Myocyte (in vitro differentiated cells): ENCODE measurements at places on chromosomes 13 and 19. TPM values are rescaled to one million over a fixed set of nuclear protein-coding genes. Genes with fewer than 3 reads are reported as not detected.

- DNase-seq, result no peak
Observed at GRCh38 chr13:30108216-30108912, 199.0 kb downstream of the KATNAL1 start.

DNA sequence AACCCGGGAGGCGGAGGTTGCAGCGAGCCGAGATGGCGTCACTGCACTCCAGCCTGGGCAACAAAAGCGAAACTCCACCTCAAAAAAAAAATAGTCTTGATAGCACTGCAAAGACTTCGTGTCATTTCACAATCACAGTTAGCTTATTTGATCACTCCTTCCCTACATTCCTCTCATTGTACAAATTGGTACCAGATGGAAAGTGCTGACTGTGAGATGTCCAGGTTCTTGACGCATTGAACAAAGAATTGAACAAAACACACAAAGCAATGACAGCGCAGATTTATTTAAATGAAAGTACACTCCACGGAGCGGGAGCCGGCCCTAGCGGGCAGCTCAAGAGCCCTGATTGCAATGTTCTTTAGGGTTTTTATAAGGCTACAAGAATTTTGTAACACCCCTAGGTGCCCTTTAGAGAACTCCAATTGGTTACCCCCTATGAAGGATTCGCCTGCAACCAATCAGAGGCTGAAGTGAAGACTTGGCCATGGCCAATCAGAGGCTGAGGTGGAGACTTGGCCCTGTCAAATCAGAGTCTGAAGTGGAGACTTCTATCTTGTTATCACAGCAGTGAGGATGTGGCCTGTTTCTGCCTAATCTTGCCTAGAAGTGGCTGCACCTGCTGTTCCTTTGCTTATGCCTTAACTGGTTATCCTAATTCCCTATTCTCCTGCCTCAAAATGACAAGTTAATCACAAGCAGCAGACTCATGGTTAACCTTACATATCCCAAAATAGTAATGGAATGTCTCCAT is 16.7 kb downstream of the ZNF556 start:
- DNase-seq, result no peak

DNA sequence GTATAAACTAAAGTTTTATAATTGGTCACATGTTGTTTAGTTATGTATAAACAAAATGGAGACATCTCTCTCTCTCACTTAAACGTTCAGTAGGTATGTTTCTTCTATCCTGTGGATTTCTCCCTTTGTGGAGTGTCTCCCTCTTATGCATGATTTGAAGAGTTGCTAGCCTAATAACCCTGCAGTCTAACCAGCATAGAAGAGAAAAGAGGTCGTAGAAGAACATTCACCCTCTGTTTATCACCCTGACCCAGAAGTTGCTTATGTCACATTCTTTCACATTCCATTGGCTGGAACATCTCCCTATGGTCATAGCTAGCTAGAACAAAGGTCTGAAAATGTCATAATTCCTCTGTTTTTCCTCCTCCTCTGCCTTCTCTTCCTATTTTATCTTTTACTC is 176.8 kb upstream of the PCDH20 start:
- DNase-seq, result no peak

The MTUS2 gene
- 0.05 and 0.08 TPM in 2 replicates for total RNA-seq
